Upper lobe of left lung (tissue), 6 donors: ENCODE measurements at places on chromosomes 1 and 21. TPM values are rescaled to one million over a fixed set of nuclear protein-coding genes. Genes with fewer than 3 reads are reported as not detected.
A peak's percentile ranks its signal among the peaks of the same experiment; 100 is the strongest.

Gene PMVK
- total RNA-seq: 30.7 TPM

Gene OR2M3
- total RNA-seq: not detected

DNA sequence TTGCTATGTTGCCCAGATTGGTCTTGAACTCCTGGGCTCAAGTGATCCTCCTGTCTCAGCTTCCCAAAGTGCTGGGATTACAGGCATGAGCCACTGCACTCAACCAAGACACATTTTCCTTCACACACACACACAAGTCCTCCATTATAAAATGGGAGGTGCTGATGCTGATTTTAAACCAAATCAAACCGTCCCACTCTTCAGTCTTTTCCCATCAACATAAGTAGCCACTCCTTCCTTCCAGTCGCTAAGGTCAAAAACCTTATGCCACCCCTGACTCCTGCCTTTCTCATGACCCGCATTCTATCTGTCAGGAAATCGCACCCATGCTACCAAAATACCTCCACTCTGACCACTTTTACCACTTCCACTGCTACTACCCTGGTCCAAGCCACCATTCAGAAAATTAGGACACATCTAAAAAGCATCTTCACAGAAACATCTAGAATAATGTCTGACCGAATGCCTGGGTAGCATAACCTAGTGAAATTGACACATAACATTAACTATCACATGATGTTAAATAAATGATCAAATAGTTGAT is 28.0 kb upstream of the IFNGR2 start:
- peak overlapping the region; percentile 58 for H3K27ac ChIP-seq
- H3K4me3 ChIP-seq: no peak overlapping the region
- H3K27me3 ChIP-seq: no peaks in the 10 kb centered on the region
- H3K36me3 ChIP-seq: no peaks in the 10 kb centered on the region

DNA sequence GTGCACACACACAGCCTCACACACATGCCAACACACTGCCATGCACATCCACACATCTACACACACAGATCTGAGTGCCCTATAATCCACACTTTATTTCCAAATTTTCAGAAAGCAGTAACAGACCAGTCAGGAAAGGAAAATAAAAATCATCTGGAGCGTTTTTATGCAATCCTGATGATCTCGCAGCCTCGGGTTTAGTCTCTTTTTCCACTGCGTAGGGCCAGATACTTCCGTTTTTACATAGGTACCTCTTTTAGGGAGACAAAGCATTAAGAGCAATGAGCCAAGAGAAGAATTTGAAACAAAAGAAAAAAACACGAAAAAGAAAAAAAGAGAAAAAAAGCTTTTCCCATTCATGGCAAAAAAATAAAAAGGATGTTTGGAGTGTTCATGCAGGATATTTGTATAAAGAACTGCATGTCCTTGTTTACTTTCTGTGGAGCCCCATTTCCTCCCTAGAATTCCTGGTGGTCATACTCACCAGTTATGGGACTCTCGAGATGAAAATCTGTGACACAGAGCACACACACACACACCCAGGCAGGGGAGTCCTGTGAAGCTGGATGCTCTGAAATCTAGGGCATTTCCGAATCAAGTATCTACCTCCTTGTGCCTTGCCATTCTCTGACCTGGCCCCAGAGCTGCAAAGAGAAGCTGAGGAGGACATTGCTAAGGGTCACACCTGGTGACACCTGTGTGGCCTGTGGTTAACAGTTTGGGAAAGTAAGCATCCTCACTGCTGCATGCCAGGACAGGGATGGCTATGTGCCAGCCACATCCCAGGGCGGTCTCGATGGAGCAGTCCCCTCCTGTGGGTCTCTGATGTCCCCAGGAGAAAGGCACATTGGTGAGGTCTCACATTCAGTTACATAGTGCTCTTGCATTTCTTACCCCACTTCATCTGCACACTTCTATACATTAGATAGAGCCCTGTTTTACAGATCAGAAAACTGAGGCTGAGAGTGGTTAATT is 83.6 kb downstream of the RUNX1 start:
- no peak overlapping the region for H3K27ac ChIP-seq
- H3K36me3 ChIP-seq: no peaks in the 10 kb centered on the region
- peaks cover 14% of the 10 kb centered on the region for H3K4me1 ChIP-seq
- no peak overlapping the region for H3K4me3 ChIP-seq
- no peaks in the 10 kb centered on the region for H3K27me3 ChIP-seq
- DNase-seq: no peak

Gene BARHL2
- total RNA-seq: not detected

Gene CRP
- total RNA-seq: 0.69 TPM

Gene PEF1
- total RNA-seq: 80.7 TPM

Gene RASSF5
- total RNA-seq: 47.2 TPM

Gene NAV1
- total RNA-seq: 33.0 TPM

- H3K27ac ChIP-seq: no peak overlapping the region
- H3K4me1 ChIP-seq: peaks cover 38% of the 10 kb centered on the region
- H3K36me3 ChIP-seq: no peaks in the 10 kb centered on the region
- H3K4me3 ChIP-seq: no peak overlapping the region
- no peak for DNase-seq
These were observed 103.9 kb upstream of the IRF2BP2 start for GRCh38 chr1:234713859-234714258.

GRCh38 chr1:109901524-109902145 is 9.0 kb upstream of the CSF1 start:
- DNase-seq: peak; percentile 70
- H3K4me1 ChIP-seq: peaks cover 25% of the 10 kb centered on the region
- H3K4me3 ChIP-seq: no peak overlapping the region
- H3K36me3 ChIP-seq: no peaks in the 10 kb centered on the region
- H3K27me3 ChIP-seq: no peaks in the 10 kb centered on the region

- no peaks in the 10 kb centered on the region for H3K4me1 ChIP-seq
- H3K36me3 ChIP-seq: no peaks in the 10 kb centered on the region
- no peaks in the 10 kb centered on the region for H3K27me3 ChIP-seq
These were observed 12.0 kb upstream of the MX2 start for GRCh38 chr21:41349619-41350390.

DNA sequence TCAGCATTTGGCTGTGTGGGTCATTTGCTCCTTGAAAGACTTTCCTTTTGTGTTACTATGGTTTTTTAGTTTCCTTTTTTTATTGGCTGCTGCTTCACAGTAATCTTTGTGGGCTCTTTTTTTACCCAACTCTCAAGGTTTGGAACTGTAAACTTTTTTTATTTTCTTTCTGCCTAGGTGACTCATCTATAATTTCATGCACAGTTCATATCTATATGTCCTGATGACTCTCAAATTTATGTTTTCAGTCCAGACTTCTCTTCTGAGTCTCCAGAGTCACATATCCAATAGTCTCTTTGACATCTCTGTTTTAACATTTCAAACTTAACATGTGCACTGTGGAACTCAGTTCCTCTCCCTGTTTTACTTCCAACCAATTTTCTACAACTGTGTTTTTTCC is 83.4 kb downstream of the ATF6 start:
- H3K27me3 ChIP-seq: no peaks in the 10 kb centered on the region
- no peak overlapping the region for H3K27ac ChIP-seq
- H3K4me3 ChIP-seq: no peak overlapping the region
- H3K4me1 ChIP-seq: no peaks in the 10 kb centered on the region
- DNase-seq: no peak

GRCh38 chr1:156551869-156552268 is 20.5 kb downstream of the IQGAP3 start:
- DNase-seq: no peak
- H3K4me1 ChIP-seq: no peaks in the 10 kb centered on the region
- no peak overlapping the region for H3K4me3 ChIP-seq
- H3K27ac ChIP-seq: no peak overlapping the region
- H3K27me3 ChIP-seq: no peaks in the 10 kb centered on the region

GRCh38 chr1:48777219-48777895 is 666 bp upstream of the BEND5 start:
- DNase-seq: peak; percentile 38
- H3K27me3 ChIP-seq: no peaks in the 10 kb centered on the region
- H3K36me3 ChIP-seq: no peaks in the 10 kb centered on the region

Gene MIXL1
- total RNA-seq: not detected

- no peak for DNase-seq
- peaks cover 24% of the 10 kb centered on the region for H3K4me1 ChIP-seq
- no peaks in the 10 kb centered on the region for H3K27me3 ChIP-seq
- no peak overlapping the region for H3K27ac ChIP-seq
These were observed 33.6 kb downstream of the WLS start for GRCh38 chr1:68198752-68199151.

Gene LRRC39
- total RNA-seq: 2.8 TPM

DNA sequence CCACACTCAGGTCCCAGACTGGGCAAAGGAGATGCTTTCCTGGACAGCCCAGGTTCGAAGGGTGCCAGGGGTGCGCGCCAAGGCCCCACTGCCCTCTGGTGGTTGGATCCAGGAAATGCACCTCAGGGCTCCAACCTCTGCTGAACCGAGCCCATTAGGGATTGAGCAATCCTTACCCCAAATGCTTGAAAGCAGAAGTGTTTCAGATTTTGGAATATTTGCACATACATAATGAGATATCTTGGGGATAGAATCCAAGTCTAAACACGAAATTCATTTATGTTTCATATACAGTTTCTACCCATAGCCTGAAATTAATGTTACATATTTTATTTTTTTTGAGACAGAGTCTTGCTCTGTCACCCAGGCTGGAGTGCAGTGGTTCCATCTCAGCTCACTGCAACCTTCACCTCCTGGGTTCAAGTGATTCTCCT is 57.4 kb downstream of the SLC9A1 start:
- peaks cover 17% of the 10 kb centered on the region for H3K36me3 ChIP-seq
- H3K4me1 ChIP-seq: peaks cover 34% of the 10 kb centered on the region
- no peak overlapping the region for H3K4me3 ChIP-seq
- H3K27ac ChIP-seq: no peak overlapping the region
- DNase-seq: peak; percentile 89

Gene SERTAD4
- total RNA-seq: 6.2 TPM

Gene NUP210L
- 0.29 TPM for total RNA-seq

GRCh38 chr21:42232176-42232825 is 13.4 kb downstream of the ABCG1 start:
- H3K36me3 ChIP-seq: no peaks in the 10 kb centered on the region
- H3K27me3 ChIP-seq: no peaks in the 10 kb centered on the region
- H3K27ac ChIP-seq: peak overlapping the region; percentile 72

DNA sequence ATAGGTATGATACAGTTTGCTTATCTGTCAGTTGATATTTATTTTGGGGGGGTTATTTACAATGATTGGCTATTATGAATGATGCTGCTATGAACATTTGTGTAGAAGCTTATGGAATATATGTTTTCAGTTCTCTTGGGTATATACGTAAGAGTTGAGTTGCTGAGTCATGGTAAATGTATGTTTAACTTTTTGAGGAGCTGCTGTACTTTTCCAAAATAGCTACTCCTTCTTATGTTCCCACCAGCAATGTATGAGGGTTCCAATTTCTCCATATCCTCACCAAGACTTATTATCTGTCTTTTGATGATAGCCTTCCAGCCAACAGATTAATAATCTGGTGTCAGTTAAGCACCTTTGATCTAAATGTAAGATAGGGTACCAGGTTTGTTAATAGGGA is 11.9 kb downstream of the SOAT1 start:
- H3K4me3 ChIP-seq: no peak overlapping the region
- H3K27me3 ChIP-seq: no peaks in the 10 kb centered on the region
- no peak overlapping the region for H3K27ac ChIP-seq
- no peak for DNase-seq
- no peaks in the 10 kb centered on the region for H3K4me1 ChIP-seq

GRCh38 chr1:3050603-3051002 is 18.4 kb upstream of the PRDM16 start:
- no peak overlapping the region for H3K27ac ChIP-seq
- no peaks in the 10 kb centered on the region for H3K36me3 ChIP-seq
- no peak overlapping the region for H3K4me3 ChIP-seq
- H3K27me3 ChIP-seq: no peaks in the 10 kb centered on the region

GRCh38 chr1:41875487-41875886 is 43.2 kb downstream of the HIVEP3 start:
- no peaks in the 10 kb centered on the region for H3K27me3 ChIP-seq
- DNase-seq: no peak
- no peaks in the 10 kb centered on the region for H3K36me3 ChIP-seq
- no peak overlapping the region for H3K4me3 ChIP-seq
- peaks cover 22% of the 10 kb centered on the region for H3K4me1 ChIP-seq
- H3K27ac ChIP-seq: no peak overlapping the region

Gene KCNJ9
- not detected for total RNA-seq

- no peaks in the 10 kb centered on the region for H3K27me3 ChIP-seq
- H3K27ac ChIP-seq: peak overlapping the region; percentile 86
- H3K4me3 ChIP-seq: no peak overlapping the region
- DNase-seq: no peak
- H3K4me1 ChIP-seq: peaks cover 38% of the 10 kb centered on the region
These were observed 4.4 kb upstream of the CAPN2 start for GRCh38 chr1:223708001-223708359.

Gene HES2
- total RNA-seq: 1.8 TPM

- H3K27me3 ChIP-seq: no peaks in the 10 kb centered on the region
- H3K27ac ChIP-seq: no peak overlapping the region
- H3K4me1 ChIP-seq: no peaks in the 10 kb centered on the region
- no peak overlapping the region for H3K4me3 ChIP-seq
- H3K36me3 ChIP-seq: no peaks in the 10 kb centered on the region
- DNase-seq: no peak
These were observed 254.0 kb downstream of the BRINP2 start for GRCh38 chr1:177424744-177425143.

Gene CD1D
- total RNA-seq: 3.7 TPM

Gene C8B
- not detected for total RNA-seq

DNA sequence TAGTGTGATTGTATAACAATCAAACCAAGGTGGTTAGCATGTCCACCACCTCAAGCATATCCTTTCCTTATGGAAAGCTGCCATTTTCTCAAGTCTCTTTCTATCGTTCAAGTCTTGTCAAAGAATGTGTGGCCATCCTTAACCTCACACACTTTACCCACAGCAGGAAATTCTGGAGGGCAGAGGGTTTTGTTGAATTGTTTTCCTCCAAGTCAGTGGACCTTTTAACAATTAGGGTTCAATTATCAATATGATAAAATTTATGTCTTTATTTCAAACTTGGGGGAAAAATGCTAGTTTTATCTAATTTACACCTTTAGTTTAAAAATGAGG is 14.2 kb upstream of the PTPRC start:
- H3K27me3 ChIP-seq: no peaks in the 10 kb centered on the region
- H3K4me1 ChIP-seq: no peaks in the 10 kb centered on the region
- no peak overlapping the region for H3K4me3 ChIP-seq
- DNase-seq: no peak

Gene NID1
- total RNA-seq: 53.8 TPM

DNA sequence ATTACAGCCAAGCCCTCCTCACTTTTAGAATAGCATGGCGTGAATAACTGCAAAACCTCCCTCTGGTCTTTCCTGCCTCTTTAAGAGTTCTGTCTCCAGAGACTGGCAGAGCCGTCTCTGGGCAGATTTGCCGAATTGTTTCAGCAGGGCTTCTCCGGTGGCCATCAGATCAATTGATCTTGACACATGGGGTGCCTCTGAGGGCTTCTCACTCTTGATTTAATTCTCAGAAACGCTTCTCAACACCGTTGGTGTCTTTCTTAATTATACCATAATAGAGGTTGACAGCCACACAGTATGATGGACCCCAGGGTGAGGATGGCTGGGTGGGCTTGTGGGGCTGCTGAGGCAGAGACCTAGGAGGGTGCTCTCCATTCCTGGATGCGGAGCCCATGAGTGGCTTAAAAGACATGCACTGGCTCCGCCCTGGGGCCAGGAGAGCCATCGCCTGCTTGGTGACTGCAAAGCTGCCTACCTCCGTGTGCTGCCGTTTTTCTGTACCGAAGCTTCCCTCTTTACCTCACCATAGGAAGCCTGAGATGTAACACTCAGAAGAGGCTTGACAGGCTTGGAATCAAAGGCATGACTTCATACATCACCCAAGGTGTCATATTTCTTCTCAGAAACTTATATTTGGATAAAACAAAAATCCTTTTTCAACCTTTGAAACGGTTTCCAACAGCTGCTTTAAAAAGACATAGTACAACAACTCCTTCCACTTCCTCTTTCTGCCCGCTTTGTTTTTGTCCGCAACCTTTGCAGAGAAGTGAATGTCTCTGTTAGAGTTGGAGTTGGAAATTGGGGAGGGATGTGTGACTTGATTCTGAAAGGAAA is 82.9 kb downstream of the GALNT2 start:
- H3K27me3 ChIP-seq: no peaks in the 10 kb centered on the region
- H3K4me3 ChIP-seq: no peak overlapping the region
- no peaks in the 10 kb centered on the region for H3K36me3 ChIP-seq
- peak overlapping the region; percentile 71 for H3K27ac ChIP-seq
